ENCODE measurements at places on chromosomes 2 and 18. TPM values are rescaled to one million over a fixed set of nuclear protein-coding genes. Genes with fewer than 3 reads are reported as not detected.

The MALL gene
- 5.5 TPM for total RNA-seq

The NLRC4 gene
- total RNA-seq = not detected

The ACADL gene
- total RNA-seq = 0.24 TPM

The ATG9A gene
- total RNA-seq = 46.4 TPM

The NEURL3 gene
- not detected for total RNA-seq

The TMEM178A gene
- total RNA-seq = 7.5 TPM

Measured in H9 (cell line).